HT1080 (cell line): ENCODE measurements at places on chromosomes 2 and 18. TPM values are rescaled to one million over a fixed set of nuclear protein-coding genes. Genes with fewer than 3 reads are reported as not detected.

DNA sequence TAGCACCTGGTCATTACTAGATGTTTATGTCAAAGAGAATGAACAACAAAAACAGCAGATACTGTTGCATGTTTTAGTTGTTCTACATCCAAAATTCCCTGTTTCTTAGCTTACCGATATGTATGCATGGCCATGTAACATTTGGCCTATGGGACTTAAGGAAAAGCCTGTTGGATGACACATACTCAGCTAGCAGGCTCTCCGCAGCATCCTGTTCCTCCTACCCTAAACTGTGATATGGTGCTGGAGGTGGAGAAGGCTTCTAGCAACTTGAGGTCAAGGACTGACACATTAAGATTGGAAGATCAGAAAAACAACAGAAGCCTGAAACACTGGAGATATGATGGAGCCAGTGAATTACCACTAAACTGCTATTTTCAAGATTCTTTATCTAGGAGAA is 537.8 kb downstream of the LRRTM4 start:
- DNase-seq: peak; percentile 22

- DNase-seq: no peak
These were observed 43.7 kb upstream of the NEB start for GRCh38 chr2:151777935-151778334.

GRCh38 chr2:174824068-174824467 is 59.8 kb upstream of the CHRNA1 start:
- DNase-seq: no peak

DNA sequence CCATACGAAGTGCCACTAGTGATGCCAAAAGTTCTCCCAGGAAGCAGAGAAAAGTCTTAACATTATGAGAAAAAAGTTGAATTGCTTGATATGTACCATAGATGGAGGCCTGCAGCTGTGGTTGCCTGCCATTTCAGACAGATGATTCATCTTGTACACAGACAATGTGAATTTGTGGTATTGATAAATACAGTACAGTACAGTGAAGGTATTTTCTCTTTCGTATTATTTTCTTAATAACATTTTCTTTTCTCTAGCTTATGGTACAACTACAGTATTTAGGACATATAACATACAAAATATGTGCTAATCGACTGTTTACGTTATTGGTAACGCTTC is 33.6 kb upstream of the VWC2L start:
- peak; percentile 20 for DNase-seq

Gene CCDC74B
- 0.85 and 1.2 TPM in 2 replicates for total RNA-seq

DNA sequence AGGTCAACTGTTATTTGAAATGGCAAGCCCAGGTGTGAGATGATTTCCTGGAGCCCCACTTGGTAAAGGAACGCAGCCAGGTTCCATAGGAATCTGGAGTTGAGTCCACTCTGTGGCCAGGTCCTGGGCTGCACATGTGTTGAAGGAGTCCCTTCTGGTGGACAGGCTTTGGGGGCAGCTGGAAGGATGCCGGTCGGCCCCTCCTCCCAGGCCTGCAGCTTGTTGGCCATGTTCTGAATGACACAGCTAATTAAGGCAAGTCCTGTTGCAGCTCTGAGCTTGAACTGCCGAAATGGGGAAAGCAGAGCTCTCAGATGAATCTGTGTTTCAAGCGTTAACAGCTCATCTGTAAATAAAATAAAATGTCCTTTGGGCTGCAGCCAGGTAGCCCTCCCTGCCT is 23.8 kb downstream of the EN1 start:
- no peak for DNase-seq

GRCh38 chr2:54555318-54555837 is 99.3 kb downstream of the SPTBN1 start:
- peak; percentile 43 for DNase-seq

Gene HOXD12
- total RNA-seq: 0.10 TPM in 1 of 2 replicates, not detected in the other

Gene MEP1B
- total RNA-seq: not detected in 2 replicates

DNA sequence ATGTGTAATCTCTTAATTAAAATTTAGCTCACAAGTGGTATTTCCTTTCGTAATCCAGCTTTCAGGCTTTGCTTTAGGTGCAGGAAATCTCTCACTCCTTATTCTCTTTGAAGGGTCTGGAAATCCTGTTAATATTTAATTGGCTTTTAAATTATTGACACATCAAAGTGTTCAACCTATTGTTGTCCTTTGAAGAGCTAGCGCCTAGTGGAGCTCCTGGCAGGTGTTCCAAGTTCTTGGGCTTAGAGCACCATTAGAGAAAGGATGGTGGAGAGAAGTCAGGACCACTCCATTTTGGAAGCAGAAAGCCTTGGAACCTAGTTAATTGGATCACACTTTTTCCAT is 92.4 kb downstream of the CABLES1 start:
- no peak for DNase-seq

- DNase-seq: no peak
These were observed 1.2 kb upstream of the ARID5A start for GRCh38 chr2:96535331-96535730.

Gene IL1RL1
- not detected in 2 replicates for total RNA-seq

DNA sequence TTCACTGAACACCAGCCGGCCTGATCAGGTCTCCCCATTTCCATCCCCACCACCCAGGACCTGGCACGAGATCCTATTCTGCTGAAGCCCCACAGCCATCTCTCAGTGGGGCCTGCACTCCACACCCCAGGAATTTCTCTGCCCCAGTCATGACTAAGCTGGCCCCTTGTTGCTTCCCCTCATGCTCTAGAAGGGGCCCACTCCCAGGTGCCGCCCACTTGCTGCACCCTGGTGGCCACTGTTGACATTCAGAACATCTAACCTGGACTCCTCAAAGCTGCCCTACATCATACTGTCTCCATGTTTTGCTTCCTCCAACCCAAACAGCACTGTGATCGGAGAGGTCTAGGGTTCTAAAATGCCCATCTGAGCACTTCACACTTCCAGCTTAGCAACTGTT is 90.7 kb upstream of the KLHL29 start:
- no peak for DNase-seq

DNA sequence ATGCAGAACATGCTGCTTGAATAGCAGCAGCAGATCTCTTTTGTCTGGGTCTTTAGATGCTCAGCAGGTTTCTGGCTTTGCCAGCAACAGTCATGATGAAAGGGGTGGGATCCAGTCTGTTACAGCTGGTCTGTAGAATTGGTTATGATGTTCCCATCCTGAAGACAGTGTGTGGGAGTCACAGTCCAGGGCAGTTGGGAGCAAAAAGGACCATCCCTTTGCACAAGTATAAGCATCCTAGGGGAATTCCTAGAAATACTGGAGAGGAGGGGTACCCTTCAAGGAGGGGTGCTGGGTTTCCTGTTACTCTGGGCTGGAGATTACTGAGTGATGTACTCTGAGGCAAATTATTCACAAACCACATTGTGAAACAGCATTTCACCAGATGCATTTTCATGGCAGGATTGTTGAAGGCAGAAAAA is 119.9 kb upstream of the RND3 start:
- DNase-seq: no peak

DNA sequence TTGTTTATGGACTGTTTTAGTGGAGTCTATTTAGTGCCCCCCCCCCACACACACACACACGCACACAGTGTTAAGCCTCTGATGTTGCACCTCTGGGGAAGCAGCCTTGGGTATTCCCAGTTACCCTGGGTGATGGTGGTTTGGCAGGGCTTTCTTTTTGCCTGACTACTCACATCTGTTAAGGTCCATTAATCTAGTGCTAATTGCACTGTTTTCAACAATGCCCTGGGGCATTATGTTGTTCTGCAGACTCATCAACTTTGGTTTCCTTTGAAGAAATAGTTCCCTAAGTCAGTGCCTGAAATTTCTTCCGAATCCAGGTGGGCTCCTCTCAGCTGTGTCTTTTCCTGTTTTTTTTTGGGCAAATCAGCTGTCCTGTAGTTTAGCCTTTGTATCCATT is 34.7 kb downstream of the SPOPL start:
- no peak for DNase-seq

GRCh38 chr2:16763493-16763899 is 97.9 kb upstream of the CYRIA start:
- peak; percentile 8 for DNase-seq

DNA sequence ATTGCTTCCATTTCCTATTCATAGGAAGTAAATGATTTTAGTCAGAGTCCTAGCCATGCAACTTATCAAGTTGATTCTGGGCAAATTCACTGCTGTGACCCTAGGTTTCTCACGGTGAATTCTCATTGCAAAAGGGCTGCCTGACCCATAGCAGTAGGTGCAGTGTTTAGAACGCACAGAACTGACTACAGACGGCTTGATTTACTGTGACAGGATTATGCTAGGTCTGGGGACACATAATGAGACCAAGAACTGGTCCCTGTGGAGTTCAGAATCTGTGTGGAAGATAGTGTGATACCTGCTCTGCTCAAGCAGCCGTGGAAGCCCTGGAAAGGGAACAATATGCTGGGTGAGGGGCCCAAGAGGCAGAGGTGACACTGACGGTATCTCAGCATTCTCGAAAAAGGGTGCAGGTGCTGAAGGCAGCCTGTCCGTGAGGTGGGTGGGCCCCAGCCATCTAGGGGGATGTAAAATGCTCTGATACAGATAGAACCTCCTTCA is 46.4 kb downstream of the ABCG8 start:
- DNase-seq: no peak

- DNase-seq: no peak
These were observed 1.0 kb downstream of the CHST10 start for GRCh38 chr2:100416397-100416934.

Gene ERBB4
- total RNA-seq: 0.02 TPM in 1 of 2 replicates, not detected in the other
